ENCODE measurements at places on chromosomes 12 and 14.
A peak's percentile ranks its signal among the peaks of the same experiment; 100 is the strongest.

DNA sequence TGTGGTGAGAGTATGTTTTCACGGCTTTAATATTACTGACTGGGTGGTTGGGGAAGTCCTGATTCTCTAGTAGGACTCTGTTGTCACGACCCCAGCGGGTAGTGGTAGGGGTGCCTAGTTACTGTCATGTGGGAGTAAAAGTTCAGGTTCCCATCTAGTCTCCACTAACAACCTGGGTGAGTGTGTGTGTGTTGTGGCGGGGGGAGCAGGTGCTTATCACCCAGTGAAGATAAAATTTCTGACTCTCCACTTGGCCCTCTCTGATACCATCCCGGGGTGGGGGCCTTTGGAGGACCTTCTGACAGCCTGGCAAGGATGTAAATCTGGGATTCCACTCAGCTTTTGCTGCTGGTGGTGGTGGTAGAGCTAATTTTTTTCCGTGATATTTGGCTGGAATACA lies 35.4 kb upstream of the GUCY2C start:
- no peak for DNase-seq

DNA sequence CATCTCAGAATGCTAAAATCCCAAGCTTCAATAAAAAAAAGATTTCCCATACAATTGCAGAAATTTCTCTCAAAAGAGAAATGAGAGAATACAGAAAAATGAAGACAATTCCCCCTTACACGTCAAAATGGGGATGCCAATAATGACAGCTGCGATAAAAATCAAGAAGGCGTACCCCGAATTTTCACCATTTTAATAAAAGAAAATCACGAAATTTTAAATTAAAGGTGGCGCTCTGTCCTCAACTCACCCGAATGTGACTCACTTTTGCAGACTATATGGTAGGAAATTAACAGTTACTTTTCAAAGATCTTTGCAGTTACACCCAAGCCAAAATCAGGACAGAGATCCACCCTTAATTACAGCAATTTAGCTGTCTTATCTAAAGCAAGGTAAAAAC lies 2.1 kb downstream of the ATP2B1 start:
- no peak for DNase-seq

DNA sequence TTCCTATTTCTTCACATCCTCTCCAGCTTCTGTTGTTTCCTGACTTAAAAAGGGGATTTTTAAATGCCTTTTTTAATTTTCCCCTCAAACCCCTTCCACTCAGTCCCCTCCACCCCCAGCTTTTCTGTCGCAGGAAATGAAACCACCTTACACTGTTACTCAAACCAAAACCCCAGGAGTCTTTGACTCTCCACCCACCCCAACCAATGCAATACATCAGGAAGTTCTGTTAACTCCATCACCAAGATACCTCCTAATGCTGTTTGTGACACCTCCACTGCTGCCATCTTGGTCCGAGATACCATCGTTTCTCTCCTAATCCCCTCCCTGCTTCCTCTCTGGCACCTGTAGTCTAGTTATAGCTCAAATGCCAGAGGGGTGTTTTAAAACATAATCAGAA lies 25.4 kb upstream of the CPM start:
- DNase-seq = peak; percentile 55

- no peak for DNase-seq
Observed at GRCh38 chr12:62959745-62960144, 24.8 kb upstream of the PPM1H start.

DNA sequence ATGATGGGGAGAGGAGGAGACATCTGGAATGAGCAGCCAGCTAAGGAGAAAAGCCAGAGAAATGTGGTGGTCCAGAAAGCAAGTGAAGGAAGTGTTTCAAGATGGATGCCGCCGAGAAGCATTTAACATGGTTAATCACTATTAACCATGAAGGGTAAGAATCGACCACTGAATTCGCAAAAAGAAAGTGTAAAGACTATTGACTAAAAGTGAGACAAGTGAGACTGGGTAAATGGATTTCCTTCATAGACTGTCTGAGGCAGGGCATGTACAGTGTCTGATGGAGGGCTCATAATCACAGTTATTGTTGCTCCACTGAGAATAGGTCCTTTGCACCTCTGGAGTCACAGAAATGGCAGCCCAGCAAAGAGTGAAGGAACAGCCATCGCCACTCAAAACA lies 25.3 kb upstream of the CLMN start:
- DNase-seq = no peak

GRCh38 chr12:67740711-67741110 lies 92.2 kb downstream of the DYRK2 start:
- DNase-seq = no peak

DNA sequence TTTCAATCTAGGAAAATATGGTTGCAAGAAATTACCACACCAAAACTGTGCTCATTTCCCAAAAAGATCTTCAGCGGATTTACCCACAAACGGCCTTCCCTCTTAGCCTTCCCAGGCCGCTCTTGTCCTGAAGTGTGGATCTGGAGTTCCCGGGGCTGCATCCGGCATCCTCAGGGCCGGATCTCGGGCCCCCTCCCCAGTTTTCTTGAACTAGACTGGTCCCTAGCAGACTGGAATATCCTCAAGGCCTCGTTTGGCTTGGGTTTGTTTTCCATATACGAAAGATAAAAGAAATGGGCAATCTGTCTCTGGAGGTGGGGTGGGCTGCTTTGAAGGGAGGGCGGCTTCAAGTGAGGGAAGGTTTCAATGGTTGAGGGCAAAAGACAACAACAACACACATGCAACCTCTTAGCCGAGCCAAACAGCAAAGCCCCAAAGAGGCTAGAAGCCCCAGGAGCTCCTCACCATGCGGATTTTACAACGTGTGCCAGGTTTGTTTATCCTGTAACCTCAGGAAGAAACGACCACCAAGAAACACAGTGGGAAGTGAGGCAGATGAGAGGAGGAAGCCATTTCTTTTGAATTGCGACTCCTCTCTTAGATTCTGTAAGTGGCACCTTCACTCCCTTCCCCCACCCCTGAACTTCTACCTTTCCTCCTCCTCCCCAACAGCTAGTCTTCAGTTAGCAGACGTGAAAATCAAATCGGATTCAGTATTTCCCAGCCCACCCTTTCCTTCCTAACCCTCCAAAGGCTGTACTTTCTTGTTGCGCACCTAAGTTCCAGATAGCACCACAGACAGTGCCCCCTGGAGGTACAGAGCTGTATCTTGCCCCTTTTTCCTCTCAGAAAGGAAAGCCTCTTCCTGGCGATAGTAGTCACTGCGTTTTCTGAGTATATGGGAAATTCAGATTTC lies 2.6 kb downstream of the MYF6 start:
- DNase-seq = peak; percentile 25

GRCh38 chr12:52203079-52203921 lies 11.5 kb upstream of the KRT80 start:
- peak; percentile 98 for DNase-seq

DNA sequence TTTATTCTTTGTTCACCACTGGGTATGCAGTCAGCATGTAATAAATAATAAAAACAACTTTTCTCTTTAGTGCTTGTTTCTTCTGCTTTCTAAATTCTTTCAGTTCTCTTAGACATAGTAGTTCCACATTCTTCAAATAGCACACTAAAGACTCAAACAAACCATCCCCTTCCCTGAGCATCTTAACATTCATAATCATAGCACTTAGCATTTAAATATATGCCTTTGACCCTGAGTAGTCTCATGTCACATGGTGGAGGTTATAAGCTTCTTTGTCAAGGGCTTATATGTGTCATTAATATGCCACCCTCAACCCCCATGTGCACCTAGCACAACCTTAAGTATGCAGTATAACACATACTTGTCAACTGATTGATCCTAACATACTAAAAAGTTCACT lies 212.7 kb downstream of the PHLDA1 start:
- no peak for DNase-seq

DNA sequence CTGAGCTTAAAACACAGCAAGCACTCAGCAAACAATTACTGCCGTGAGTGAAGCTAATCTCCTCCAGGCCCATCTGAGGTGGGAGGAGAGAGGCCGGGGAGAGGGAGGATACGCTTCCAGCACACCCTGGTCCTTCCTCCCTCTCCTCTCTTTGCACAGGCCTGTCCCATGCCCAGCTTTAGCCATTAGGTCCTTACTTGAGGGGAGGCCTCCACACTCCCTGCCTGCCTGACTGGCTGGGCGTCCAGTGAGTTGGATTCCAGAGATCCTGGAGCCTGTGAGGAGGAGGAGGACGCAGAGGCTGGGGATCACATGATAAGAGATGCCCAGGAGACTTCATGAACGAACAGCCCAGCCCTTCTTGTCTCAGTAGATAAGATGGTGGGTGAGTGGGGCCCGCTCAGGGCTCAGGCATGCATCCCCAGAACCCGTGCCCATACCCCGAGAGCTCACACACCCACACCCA lies 65.1 kb upstream of the NCOR2 start:
- no peak for DNase-seq

- DNase-seq = no peak
Observed at GRCh38 chr14:86954623-86955022, 1038.4 kb downstream of the GALC start.

GRCh38 chr12:116533343-116534251 lies 25.6 kb upstream of the MAP1LC3B2 start:
- DNase-seq = peak; percentile 86

DNA sequence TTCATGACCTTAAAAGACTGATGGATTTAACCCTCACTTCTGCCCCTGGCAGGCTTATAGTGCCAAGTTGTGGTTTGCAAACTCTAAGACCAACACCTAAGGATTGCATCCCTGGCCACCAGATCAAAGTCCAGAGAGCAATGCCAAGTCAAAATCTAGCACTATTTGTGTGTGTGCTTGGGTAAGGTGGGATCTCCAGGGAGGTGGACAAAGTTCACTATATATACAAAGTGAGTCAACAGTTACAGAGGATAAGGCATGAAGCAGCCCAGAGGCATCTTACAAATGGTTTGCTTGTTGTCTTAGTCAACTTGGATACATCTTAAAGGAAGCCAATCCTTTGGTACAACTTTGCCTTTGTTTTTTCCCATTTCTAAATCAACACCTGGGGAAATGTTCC lies 137.3 kb downstream of the MSRB3 start:
- DNase-seq = no peak

- no peak for DNase-seq
Observed at GRCh38 chr12:124035163-124035562, 62.1 kb downstream of the ZNF664 start.

GRCh38 chr14:69073915-69074314 lies 79.0 kb downstream of the DCAF5 start:
- DNase-seq = peak; percentile 12

DNA sequence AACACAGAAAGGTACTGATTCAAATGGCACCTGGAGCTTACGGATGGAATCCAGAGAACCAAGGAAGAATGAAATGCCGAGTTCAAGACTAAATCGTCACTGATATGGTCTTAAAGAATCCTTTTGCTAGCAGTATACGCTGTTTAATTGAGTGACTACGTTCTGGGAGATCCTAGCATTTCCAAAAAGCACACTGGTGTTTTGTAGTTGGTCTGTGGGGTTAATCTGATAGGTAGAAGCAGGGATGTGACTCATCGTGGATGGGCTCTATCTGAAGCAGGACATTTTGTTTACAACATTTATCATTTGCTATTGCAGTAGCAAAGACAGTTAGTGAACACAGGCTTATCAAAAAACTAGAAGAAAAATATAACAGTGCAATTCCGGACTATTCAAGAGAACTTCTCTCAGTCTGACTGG lies 169.2 kb upstream of the HMGA2 start:
- DNase-seq = no peak

GRCh38 chr12:120234643-120235368 lies 30.7 kb downstream of the PXN start:
- DNase-seq = no peak

- DNase-seq = peak; percentile 100
Observed at GRCh38 chr12:132327336-132328171, 1.8 kb downstream of the GALNT9 start.

- peak; percentile 68 for DNase-seq
Observed at GRCh38 chr12:89373763-89374572, 21.7 kb upstream of the DUSP6 start.

DNA sequence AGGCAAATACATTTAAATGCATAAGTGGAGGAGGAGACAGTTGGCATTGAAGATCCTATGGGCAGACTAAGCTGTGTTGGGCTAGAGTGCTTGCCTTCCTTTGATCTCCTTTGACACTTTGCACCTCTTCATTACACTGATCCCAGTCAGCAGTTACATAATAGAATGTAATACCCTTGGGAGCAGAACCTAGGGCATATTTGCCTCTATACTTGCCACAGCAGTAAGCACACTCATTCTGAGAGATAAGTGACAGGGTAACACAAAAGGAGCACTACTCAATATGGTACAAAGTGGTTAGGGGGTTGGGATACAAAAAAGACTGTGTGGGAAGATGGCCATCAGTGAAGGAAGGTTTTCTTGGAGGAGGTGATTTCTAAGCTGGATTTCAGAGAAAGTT lies 9.0 kb downstream of the MARS1 start:
- DNase-seq = peak; percentile 28

DNA sequence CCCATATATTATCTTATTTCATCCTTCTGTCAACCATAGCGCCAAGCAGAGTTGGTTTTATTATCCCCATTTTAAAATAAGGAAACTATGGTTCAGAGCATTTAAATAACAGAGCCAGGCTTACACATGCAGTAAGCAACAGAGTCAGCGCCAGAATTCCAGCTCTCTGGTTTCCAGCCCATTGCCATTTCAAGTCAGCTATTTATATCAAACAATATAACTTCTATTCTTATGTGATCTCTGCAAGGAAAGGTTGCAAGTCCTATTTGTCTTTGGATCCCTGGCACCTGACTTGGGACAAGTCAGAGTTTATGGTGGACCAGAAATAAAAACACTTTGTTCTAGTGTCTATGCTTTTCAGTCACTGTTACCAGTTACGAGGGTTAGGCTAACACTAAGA lies 174.1 kb upstream of the EEA1 start:
- no peak for DNase-seq

DNA sequence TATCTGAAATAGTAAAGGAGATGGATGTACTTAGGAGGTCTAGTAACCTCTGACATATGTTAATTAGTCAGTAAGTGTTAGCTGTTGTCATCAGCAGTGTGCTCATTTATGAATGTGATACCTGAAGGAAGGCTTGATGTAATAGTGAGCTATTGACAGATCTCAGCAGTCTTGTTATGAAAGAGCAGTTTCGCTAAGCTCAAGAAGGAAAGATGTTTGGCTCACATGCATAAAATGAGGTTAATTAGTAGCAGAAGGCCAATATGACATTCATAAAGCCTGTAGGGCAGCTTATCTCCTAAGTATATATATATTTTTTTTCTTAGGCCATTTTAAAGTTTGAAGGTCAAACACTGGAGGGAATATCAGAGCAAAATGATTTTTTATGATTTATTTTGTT lies 2.8 kb downstream of the FAM234B start:
- DNase-seq = no peak

DNA sequence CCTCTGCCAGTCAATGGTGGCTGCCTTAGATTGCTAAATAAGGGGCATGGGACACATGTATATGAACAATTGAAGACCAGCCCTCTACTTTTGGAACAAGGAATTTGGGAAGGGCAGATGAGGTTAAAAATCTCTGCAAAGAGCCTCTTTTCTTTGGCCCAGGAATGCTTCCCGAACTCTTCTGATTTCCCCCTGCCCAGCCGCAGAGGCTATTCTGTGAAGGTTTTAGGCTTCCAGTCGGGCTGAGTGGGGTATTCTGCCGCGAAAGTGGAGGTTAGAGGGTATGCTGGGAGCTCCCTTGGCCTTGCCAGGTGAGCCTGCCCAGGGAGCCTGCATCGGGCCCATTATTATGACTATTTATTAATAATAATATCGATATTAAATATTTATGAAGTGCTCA lies 1.2 kb downstream of the POU6F1 start:
- DNase-seq = no peak

GRCh38 chr12:25958428-25959070 lies at the start of gene RASSF8:
RASSF8 (plus strand) TSS chr12:25958682; CDS start chr12:26055344, 96,662 bp downstream.
- DNase-seq = peak; percentile 81

All from NB4 (cell line).